ENCODE measurements at places on chromosomes 12 and 14.

- DNase-seq, result no peak
Measured at GRCh38 chr14:49203676-49204075, 382.5 kb downstream of the RPS29 start.

DNA sequence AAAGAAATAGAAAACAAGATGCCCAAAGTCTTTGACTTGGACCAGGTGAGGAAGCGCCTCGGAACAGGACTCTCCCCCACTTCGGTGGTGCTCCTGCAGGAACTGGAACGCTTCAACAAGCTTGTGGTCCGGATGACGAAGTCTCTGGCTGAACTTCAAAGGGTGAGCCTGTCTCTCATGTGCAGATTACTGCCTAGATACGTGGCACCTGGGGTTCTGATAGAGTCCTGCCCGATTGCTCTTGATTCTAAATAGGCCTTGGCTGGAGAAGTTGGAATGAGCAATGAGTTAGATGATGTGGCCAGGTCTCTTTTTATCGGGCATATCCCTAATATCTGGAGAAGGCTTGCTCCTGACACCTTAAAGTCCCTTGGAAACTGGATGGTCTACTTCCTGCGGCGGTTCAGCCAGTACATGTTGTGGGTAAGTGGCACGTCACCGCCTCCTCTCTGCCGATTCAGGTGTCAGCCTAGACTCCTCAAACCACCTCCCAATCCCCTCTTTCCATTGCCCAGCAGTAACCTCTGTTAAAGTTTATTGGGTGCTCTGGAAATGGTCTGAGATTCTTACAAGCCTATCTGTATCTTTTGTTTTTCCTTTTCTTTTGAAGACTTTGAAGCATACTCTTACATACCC is 40.8 kb downstream of the CCDC92 start:
- DNase-seq, result peak; percentile 22

DNA sequence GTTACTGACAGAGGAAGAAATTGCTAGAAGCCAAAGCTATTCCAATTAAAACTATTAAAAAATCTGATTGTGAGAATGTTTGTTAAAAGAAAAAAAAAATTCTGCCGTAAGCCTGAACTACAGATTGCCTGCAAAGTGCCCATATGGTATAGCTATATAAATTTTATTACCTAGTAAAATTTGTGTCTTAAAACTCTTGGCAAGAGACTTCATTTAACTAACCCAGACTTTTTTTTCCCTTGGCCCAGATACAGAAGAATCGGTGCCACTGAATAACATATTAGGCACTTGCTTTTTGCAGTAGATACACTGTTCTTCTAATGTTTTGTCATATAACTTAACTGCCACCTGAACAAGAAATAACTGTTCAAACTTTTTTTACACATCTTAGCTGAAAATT is 125.5 kb downstream of the RPS29 start:
- no peak for DNase-seq

- DNase-seq, result no peak
Measured at GRCh38 chr12:28294300-28294699, 104.0 kb downstream of the CCDC91 start.

DNA sequence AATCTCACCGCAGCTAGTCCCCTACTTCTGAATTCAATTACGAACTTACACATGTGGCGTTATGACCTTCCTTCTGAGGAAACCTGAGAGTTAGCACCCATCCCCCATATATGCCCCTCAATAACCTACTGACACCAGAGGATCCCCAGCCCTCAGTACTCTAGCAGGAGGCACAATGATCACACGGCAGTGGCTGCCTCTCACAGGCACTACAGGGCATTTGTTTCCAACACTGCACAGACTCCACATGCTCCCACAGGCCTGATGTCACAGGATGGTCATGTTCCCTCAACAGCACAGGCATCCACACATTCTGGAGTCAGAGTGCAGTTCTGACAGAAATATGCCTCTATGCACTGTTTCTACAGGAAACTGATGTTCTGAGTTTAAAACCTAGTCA is 17.4 kb downstream of the PPP1CC start:
- no peak for DNase-seq

Measured in natural killer cell treated with Interleukin-12 subunit alpha and Interleukin-12 subunit beta and Interleukin-15 and Interleukin-18, amount 100 ng/mL, for 72 hours (primary cell).